NCI-H187 (cell line): ENCODE measurements at places on chromosomes 1 and 21.

GRCh38 chr1:66245691-66246090 lies 288.3 kb upstream of the SGIP1 start:
- peak; percentile 67 for DNase-seq

DNA sequence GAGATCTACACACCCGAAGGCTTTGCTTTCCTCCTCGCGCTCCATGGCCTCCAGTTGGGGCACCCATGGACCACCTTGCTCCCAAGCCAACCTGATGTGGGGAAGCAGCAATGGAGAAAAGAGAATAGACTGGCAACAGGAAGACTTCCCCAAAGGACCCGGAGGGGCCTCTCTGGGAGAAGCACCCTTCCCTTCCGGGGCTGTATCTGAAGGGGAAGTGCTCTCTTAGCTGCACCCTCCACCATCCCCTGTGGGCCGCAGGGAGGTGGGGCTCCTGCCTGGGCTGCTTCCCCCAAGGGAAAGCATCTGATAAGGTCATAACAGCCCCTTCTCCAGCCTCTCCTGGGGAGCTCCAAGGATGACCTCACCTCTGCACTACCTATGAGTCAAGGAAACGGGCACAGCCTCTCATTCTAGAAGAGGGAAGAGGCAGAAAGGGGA lies 100.2 kb downstream of the RIPK4 start:
- no peak for DNase-seq

GRCh38 chr1:17198476-17199258 lies 6.3 kb upstream of the PADI1 start:
- DNase-seq = no peak

GRCh38 chr1:180859306-180859705 lies 53.4 kb upstream of the KIAA1614 start:
- no peak for DNase-seq

DNA sequence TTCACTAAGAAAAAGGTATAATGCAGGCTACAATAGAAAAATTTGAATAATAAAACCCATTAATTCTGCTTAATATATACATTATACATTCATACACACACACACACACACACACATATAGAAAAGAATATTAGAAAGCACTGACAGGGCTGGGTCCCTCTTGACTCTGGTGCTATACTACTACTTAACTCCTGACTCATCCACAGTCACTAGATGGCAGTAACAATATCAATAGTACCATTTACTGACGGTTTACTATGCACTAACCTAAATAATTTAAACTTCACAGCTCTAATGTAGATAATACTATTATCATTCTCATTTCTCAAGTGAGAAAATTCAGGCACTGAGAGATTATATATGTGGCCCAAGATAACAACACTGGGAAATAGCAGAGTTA lies 87.5 kb downstream of the COP1 start:
- no peak for DNase-seq

- no peak for DNase-seq
Measured at GRCh38 chr1:65971547-65971946, 178.9 kb downstream of the PDE4B start.

DNA sequence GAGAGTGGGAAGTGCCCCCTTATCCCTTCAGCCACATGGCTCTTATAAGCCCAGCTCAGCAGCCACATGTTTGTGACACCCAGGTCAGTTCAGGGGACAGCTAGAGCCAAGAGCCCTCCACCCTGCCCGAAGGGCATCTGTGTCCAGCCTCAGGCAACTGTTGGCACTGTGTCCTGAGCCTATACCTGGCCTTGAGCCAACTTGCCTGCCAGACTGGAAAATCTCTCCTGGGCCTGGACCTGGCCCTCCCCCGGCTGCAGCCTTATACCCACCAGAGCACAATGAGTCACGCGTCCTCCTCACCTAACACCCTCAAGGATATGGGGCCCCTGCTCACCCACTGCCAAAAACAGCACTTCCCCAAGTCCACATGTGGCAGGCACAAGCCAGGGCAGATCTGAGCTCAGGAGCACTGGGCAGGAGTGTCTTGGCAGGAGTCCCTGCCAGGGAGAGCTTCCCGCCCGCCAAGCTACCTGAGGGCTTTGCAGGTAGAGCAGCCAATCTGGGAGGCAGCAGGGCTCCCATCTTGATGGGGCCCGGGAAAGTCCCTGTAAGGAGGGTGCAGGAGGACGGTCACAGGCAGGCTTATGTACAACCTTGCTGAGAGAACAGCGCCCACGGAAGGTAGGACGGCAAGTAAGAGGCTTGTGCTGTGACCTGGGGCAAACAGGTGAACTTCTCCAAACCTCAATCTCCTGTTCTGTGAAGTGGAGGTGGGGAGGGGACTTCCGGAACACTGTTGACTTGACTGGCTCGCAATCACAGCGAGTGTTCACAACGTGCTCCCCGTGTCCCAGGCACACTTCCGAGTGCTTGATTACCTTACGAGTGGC lies 19.8 kb upstream of the HSPG2 start:
- no peak for DNase-seq

DNA sequence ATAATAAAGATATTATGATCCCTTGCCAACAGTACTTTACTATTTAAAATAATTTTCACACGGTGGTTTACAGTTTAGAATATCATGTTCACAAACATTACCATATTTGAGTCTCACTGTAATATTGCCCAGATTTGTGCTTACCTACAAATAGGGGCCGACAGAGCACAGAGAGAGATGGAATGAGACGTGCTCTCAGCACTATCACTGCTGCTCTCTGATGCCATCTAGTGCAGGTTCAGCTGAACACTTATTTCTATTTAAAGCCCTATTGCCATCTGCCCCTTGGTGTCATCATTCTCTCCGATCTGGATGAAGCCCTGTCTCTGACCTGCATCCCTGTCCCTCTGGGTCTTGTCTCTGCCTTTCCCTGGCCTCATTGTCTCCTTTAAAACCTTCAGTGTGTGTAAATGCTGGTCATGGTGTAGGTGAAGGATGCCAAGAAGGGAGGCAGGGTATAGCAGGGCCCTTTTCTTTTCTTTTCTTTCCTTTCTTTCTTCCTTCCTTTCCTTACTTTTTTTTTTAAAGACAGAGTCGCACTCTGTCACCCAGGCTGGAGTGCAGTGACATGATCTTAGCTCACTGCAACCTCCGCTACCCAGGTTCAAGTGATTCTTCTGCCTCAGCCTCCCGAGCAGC lies 6.9 kb upstream of the GPATCH4 start:
- peak; percentile 69 for DNase-seq

GRCh38 chr1:108609483-108610049 lies 49.7 kb downstream of the EEIG2 start:
- peak; percentile 90 for DNase-seq

DNA sequence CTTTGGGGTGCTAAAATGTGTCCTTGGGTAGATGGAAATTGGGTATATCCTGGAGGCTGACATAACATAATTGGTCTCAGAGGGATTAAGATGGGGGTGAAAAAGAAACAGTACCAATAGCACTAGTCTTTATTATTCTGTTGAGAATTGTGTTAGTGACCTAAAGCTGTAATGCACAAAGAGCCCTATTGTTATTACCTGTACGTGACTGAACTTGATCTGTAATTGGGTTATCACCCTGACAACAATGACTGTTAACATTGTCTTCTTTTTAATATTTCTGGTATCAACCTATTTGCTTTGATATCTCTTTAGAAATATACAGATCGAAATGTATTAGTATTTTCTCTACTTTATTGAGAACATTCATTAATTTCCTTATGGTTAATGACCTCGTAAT lies 147.6 kb downstream of the NEK7 start:
- DNase-seq = no peak
